ENCODE measurements at places on chromosomes 3 and 15. TPM values are rescaled to one million over a fixed set of nuclear protein-coding genes. Genes with fewer than 3 reads are reported as not detected.

- H3K36me3 ChIP-seq, result no peaks in the 10 kb centered on the region
- H3K4me3 ChIP-seq, result no peak overlapping the region
- no peaks in the 10 kb centered on the region for H3K27me3 ChIP-seq
- DNase-seq, result no peak
- no peaks in the 10 kb centered on the region for H3K4me1 ChIP-seq
- H3K27ac ChIP-seq, result no peak overlapping the region
Observed at GRCh38 chr15:73900095-73900712, 26.1 kb upstream of the LOXL1 start.

DNA sequence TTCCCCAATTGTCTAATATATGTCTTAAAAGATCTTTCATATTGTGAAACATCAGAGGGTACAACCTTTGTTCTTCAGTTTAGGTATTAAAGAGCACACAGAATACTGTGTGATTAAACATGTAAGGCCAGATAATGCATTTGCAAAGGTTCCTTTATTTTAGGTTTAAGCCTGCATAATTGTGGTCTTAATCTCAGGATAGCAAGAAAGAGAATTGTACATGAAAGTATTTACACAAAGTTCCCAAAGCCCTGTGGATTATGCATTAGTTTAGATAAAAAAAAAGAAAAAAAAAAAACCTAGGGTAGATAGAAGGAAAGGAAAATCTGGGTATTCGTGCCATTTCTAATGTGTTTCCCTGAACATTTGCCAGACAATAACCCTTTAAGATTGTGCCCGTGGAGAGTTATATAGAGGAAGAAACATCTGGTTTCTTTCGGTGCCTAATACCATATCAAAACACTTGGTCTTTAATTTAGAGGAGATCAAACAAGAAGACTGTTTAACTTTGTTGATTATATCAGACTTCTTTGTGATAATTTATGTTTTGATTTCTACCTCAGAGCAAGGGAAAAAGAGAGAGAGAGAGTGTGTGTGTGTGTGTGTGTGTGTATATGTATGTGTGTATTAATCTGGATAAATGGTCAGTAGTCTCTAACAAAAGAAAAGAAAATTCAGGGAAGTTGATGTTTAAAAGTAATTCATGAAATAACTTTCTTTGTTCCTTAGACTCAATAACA lies 139.6 kb upstream of the CGNL1 start:
- H3K27me3 ChIP-seq, result no peaks in the 10 kb centered on the region
- H3K4me1 ChIP-seq, result no peaks in the 10 kb centered on the region
- no peak for DNase-seq
- H3K4me3 ChIP-seq, result no peak overlapping the region

GRCh38 chr3:113158171-113158570 lies 53.2 kb upstream of the BOC start:
- H3K4me1 ChIP-seq, result no peaks in the 10 kb centered on the region
- no peaks in the 10 kb centered on the region for H3K36me3 ChIP-seq
- H3K27ac ChIP-seq, result no peak overlapping the region
- no peaks in the 10 kb centered on the region for H3K27me3 ChIP-seq

ZBBX gene
- total RNA-seq, result not detected

Data from activated T-cell treated with anti-CD3 and anti-CD28 coated beads, Interleukin-2, amount 50 U/mL, for 72 hours (primary cell).